HT1080 (cell line): ENCODE measurements at places on chromosomes 6 and 20. TPM values are rescaled to one million over a fixed set of nuclear protein-coding genes. Genes with fewer than 3 reads are reported as not detected.

Gene PHACTR2
- 32.2 and 38.5 TPM in 2 replicates for total RNA-seq

Gene C6orf118
- not detected in 2 replicates for total RNA-seq

GRCh38 chr6:56528412-56528841 is 114.3 kb downstream of the DST start:
- peak; percentile 92 for DNase-seq

- no peak for DNase-seq
These were observed 369.5 kb downstream of the THBS2 start for GRCh38 chr6:168884050-168884645.

Gene NEDD9
- 0.33 and 0.39 TPM in 2 replicates for total RNA-seq

DNA sequence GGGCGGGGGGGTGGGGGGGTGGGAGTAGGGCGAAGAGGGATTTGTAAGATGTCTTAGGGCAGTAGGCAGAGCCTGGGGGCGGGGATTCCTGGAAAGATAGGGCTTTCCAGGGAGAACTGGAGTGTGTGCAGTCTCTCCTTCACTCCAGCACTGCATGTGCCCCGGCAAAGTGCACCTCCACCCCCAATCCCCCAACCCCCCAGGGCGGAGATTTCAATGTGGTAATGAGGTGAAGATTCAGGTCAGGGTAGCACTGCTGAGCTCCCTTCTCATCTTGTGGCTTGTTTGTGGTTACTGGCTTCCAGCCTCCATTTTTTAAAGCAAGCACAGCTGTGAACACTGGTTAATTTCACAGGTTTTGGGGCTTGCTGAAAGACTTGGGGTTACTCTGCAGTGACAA is 5.9 kb downstream of the TMEM239 start:
- DNase-seq = peak; percentile 17

DNA sequence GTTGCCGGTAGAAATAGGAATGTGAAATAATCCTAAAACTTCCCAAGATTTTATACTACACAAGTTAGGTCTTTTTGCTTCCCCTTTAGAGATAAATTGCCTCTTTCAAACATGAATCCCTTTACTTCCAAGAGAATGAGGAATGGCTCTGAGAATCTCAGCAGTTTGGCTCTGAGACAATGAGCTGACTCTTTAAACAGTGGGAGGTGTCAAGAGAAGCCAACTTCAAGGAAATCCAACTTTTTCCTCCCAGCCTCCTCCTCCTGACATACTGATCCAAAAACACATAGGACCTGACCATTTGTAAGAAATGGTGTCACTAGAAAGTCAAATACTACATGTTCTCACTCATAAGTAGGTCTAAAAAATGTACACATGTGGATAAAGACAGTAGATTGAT is 154.2 kb downstream of the ALDH8A1 start:
- DNase-seq = no peak

DNA sequence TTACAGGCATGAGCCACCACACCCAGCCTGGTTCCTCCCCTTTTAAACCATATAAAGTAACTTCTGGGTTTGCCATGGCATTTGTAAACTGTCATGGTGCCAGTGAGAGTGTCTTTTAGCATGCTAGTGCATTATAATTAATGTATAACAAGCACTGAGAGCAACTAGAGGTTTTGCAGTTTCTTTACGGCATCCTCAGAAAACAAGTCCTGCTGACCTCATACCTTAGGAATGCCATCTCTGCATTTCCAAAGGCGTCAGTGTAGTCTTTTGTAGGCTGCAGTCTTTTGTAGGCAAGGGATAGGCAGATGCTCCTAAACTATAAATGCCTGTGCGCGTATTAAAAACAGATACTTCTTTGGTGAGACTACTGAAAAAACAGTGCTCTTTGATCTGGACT is 75.0 kb upstream of the EZR start:
- peak; percentile 88 for DNase-seq

Gene TRDN
- not detected in 2 replicates for total RNA-seq

DNA sequence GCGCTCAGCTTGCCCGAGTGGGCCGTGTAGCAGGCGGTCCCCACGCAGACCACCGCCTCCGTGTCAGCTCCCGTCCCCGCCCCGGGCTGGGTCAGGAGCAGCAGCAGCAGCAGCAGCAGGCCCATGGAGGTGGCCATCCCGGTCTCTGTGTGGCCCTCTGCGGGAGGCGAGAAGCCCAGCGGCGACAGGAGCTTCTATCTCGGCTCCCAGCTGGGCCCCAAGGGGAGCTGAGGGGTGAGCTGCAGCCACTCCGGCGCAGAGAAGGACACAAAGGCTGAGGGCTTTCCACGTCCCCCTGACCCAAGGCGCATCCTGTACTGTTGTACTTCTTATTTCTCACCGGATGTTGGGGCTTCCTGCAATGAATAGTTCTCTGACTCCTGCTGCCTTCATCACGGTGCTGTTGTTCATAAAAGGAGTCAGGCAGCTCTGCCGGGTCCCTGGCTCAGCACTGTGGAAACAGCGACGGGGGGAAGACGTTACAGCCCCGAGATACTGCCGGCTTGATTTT is at the start of gene CD93:
TSS of gene CD93 (minus strand) at position 269 of the 511 bp plus-strand sequence. CDS start at position 137, 132 bp downstream.
- DNase-seq = peak; percentile 14

GRCh38 chr20:6558341-6558740 is 209.1 kb upstream of the BMP2 start:
- no peak for DNase-seq
